ENCODE measurements at places on chromosomes 5 and 9.

GRCh38 chr5:153489611-153490010, 859 bp upstream of the GRIA1 start:
- DNase-seq = no peak

DNA sequence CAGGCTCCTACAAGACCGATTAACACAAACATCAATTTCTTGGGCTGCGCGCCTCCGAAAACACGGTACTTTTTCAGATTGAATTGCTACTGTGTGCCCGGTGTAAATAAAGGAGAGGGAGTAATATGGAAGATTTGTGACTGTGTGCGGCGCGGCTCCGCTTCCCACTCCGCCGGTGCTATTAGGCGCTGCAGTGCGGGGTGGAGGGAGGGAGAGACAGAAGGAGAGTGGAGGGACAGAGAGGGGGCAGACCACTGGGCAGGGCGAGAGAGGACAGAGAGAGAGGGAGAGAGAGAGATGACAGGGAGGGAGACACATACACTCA, 24.7 kb upstream of the RNU6ATAC start:
- DNase-seq = no peak

- no peak for DNase-seq
These were observed 55.6 kb downstream of the SETX start for GRCh38 chr9:132299221-132299620.

- DNase-seq = no peak
These were observed 163.8 kb downstream of the SEC61B start for GRCh38 chr9:99385814-99386279.

- no peak for DNase-seq
These were observed 17.9 kb downstream of the LMAN2 start for GRCh38 chr5:177333420-177334154.

GRCh38 chr9:21803649-21804048, 1.2 kb downstream of the MTAP start:
- no peak for DNase-seq

- no peak for DNase-seq
These were observed 6.3 kb downstream of the CLPTM1L start for GRCh38 chr5:1338506-1339070.

DNA sequence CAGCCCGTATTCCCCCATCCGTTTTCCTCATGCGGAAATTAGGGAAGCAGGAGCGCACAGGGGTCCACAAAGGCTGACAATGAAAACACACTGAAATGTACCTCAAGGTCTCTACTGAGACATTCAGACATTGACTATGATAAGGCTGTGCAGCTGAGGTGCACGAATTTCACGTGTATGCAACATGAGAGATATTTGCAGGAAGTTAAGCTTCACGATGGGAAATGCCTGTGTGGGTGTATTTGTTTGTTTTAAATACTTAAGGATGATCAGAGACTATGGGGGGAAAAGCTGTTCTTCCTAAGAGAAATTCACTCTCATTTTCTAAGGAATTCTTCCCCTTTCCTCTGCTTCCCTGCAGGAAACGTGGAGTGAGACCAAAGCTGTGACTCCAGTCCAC, 2.6 kb upstream of the SPATA31E1 start:
- no peak for DNase-seq

DNA sequence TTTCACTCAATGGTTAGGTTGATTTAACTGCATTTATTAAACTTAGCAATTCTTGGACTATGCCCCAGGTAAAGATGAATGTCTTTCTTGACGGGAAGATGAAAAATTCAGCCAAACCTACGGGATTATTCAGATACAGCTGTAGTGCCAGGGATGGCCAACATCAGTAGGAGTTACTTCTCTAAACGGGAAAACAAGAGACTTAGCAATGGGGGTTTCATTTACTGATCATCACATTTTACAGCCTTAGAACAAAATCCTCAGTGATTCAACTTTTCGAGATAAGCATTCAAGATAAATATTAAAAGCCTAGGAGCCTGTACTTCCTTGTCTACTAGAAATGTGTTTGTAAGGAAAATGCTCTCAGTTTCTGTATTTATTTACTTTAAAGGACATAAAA, 46.1 kb downstream of the S1PR3 start:
- no peak for DNase-seq

DNA sequence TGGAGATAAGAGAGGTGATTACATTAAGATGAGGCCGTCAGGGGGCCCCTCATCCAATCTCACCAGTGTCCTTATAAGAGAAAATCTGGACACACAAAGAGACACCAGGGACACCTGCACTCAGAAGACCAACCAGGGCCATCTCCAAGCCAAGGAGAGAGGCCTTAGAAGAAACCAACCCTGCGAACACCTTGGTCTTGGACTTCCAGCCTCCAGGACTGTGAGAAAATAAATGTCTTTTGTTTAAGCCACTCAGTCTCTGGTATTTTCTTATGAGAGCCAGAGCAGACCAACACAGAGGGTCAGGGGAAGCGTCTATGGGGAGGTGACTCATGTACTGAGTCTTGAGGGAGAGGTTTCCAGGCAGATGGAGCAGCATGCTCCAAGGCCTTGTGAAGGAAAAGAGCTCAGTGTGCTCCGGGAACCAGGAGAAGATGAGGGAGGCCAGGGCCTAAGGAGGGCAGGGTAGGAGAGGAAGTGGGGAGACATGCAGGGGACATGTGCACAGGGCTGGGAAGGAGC, 5.4 kb downstream of the PHYKPL start:
- no peak for DNase-seq

DNA sequence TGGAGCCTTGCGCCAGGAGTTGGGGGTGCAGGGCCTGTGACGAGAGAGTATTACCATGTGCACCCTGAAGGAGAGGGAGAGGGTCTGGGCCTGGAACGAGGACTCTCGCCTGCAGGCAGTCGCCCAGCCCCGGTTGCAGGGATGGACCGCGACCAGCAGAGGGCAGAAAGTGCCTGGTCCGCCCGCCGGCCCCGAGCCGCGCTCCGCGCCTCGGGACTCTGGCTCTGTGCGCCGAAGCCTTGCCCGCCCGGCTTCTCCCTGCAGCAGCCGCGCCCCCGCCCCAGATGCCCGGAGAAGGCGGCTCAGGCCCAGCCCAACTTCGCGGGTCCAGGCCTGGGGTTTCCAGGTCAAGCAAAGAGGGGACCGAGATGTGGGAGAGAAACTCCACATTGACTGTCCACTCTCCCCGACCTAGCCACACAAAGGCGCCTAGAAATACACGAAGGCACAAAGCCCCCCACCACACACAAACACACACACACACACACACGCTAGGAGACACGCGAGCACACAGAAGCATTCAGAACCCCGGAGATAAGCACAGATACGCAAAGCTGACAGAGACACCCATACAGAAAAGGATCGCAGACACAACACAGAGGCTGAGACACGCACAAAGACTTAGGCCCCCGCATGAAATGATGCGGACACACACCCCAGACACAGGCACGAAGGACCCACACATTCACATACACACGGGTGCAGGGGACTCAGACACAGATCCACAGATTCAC, 2.0 kb upstream of the LMX1B start:
- DNase-seq = no peak

DNA sequence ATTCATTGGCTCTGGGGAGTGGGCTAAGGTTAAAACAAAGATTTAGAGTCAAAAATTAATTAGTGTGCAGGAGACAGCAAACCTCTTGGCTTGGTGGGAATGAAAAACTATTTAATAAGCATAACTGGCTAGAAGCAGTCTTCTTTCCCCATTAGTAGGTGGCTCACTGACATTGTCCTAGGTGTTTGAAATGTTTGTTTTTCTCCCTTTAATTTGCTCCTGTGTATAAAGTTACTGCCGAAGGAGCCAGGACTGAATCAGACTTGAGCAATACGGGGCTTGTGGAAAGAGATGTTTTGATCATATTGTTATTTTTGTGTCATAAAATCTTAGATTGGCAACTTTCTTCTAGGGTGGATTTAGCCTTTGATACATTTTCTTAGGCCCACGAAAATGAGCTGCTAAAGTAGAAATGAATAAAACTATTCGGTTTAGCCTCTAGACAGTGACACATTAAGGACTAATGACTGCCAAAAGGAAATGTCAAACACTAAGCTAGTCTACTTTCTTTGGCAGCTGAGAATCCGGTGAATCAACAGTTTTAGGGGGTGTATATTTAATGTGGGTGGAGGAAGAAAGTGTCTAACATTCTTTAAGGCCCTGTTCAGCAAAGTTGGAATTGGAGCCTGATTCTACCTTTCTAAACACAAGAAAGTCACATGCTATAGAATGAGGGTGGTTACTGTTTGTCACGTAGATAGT, 30.2 kb downstream of the LRRTM2 start:
- DNase-seq = no peak

DNA sequence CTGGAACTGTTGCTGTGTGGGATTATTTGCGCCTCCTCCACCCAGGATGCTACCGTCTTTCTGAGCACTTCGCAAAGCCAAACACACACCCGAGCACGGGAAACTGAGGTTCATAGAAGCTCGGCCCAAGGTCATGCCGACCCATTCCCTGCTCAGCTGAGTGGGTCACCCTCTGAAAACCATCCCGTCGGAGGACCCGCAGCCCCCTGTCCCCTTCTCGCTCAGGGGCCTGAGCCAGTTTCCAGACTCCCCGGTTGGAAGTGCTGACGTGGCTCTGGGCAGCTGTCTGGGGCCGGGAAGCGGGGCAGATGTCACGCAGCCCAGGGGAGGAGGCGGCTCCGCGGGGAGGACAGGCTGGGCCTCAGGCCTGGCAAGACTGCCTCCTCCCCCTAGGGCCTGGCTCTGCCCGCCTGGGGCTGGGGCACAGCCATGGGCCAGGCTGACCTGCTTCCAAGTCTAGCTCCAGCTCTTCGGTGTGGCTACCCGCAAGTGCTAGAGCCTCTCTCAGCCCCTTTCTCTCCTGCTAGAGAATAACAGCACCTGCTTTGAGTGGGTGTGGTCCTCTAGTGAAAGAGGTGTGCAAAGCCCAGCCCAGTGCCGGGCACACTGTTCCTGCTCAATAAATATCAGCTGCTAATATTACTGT, 9.9 kb upstream of the CXXC5 start:
- DNase-seq = no peak

DNA sequence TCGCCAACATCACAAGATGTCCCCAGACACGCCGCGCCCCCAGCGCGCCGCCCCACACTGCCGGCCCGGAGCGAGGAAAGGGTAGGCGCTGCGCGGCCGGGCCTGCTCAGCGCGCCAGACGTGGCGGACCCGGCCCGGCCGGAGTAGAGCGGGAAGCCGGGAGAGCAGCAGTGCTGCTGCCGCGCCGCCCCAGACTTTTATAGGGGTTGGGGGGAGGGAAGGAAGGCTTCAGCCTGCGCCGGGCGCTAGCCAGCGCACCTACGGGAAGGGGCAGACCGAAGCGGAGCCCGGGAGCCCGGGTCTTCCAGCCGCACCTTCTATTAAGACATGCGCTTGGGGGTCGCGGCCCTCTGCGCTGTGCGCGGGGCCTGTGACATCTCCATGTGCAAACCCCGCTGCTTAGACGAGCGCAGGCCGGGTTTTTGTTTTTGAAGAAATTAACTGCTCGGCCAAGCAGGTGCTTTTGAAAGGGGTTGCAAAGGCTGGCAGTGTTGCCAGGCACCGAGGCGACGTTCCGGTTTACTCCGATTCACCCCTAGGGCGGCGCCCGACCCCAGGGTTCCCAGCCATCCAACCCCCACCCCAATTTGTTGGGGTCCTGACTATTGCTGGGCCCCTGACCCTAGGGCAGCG, 353 bp upstream of the PAX5 start:
- DNase-seq = no peak

GRCh38 chr5:65969539-65970393, 43.4 kb downstream of the ERBIN start:
- no peak for DNase-seq

Measured in SIG-M5 (cell line).